D341Med (cell line): ENCODE measurements at places on chromosomes 13 and 19.
A peak's percentile ranks its signal among the peaks of the same experiment; 100 is the strongest.

- no peak for DNase-seq
These were observed 4.7 kb upstream of the MVB12A start for GRCh38 chr19:17415121-17415520.

GRCh38 chr13:95455782-95456181, 96.7 kb upstream of the CLDN10 start:
- DNase-seq = peak; percentile 46

DNA sequence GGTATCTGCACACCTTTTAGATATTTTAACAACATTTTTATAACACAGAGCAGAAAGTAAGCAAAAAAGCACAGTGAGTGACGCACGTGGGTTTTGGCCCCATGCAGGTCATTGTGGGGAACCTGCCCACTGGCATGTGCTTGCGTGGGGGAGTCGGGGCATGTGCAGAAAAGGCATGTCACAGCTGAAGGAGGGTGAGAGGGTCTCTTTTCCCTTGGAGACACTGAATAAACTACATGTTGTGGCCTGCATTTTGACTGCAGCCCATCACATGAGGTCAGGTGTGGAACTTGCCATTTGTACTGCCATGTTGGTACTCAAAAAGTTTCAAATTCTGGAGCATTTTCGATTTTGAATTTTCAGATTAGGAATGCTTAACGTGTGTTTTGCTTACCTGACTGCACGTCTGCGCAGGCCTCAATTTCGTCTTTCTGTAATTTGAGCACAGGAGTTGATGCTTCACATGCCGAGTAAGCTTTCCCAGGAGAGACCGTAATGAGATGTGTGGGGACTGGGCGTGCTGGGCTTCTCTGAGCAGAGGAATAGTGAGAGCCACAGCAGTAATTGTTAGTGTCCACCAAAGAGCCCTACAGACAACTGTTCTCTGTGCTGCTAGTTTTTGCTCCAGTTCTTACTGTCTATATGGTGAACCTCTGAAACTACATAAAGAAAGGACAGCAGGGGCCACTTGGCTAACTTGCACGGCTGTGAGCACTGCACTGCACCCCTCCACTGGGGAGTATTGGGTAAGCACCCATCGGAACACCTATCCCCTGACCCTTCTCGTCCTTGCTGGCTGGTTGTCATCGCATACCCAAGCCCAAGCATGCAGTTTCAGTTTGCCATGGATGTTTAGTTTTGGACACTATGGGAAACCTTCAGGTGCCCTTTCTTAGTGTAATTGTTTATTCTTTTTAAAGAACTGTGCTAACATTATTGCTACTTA, 72.9 kb upstream of the GPR183 start:
- DNase-seq = no peak

GRCh38 chr19:16315825-16316505, 8.7 kb upstream of the KLF2 start:
- DNase-seq = no peak

- no peak for DNase-seq
These were observed 537.3 kb downstream of the SUCLA2 start for GRCh38 chr13:47463726-47464125.

DNA sequence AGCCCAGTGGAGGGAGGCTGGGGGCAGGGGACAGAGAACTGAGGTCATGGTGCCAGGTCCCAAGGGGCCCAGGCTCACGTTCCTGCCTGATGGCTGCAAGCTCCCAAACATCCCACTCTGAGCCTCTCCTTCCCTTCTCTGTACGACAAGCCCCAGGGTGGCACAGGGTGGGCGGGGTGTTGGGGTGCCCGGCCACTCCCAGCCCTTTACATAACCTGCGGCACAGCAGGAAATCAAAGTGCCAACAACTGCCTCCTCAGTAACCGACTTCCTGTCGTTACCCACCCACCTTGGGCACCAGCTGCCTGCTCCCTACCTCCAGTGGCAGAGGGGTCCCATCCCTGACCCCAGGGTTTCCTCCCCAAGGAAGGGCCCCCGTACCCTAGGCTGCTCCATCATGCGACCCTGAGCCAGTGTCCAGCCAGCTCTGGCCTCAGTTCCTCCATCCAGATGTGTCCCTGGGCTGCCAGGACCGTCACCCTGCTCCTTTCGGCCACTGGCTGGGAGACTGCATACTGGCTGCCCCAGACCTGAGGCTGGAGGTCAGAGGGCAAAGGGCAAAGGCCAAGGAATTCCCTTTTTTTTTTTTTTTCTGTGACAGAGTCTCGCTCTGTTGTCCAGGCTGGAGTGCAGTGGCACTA, 27.7 kb upstream of the NFIC start:
- DNase-seq = peak; percentile 40
